ENCODE measurements at places on chromosomes 7 and 10. TPM values are rescaled to one million over a fixed set of nuclear protein-coding genes. Genes with fewer than 3 reads are reported as not detected.
A peak's percentile ranks its signal among the peaks of the same experiment; 100 is the strongest.

GRCh38 chr10:36181426-36182178, 539.5 kb upstream of the FZD8 start:
- no peak for DNase-seq
- no peaks in the 10 kb centered on the region for H3K36me3 ChIP-seq
- peaks cover 5% of the 10 kb centered on the region for H3K4me1 ChIP-seq
- H3K4me3 ChIP-seq, result no peak overlapping the region
- no peak overlapping the region for H3K27ac ChIP-seq

DNA sequence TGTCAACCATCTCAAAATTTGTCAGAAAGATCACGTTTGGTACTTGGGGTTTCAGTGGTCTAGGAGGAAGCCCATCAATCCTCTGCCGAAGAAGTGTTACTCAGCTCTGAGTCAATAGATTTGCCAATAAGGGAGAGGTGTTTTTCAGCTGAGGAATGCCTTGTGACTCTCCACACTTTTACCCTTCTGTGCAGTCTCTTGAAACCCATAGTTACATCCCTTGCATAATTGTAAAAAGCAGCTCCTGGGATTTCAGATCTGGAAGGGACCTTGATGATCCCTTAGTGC, 47.5 kb downstream of the INSYN2A start:
- peaks cover 50% of the 10 kb centered on the region for H3K4me1 ChIP-seq
- H3K27ac ChIP-seq, result peak overlapping the region; percentile 73
- peak; percentile 85 for DNase-seq
- H3K36me3 ChIP-seq, result no peaks in the 10 kb centered on the region
- H3K4me3 ChIP-seq, result peak overlapping the region; percentile 18

Gene GRM3
- total RNA-seq, result not detected

DNA sequence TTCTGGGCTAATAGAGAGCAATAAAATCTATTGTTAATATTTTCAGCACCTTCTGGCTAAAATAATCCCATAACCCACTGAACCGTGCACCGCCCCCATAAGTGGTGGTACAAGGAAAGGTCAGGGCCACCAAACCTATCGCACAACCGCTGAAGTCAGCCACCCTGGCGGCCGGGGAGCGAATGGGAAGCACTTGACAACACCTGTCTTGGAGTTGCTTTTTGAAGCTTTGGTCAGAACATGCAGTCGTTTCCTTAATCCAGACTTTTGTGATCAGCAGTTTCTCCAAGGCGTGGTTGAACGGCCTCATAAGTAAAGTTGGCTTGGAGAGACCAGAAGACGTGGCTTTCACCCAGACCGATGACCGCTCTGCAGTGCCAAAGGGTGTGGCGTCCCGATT, 97.4 kb downstream of the DNAJB6 start:
- H3K4me1 ChIP-seq, result peaks cover 11% of the 10 kb centered on the region
- no peaks in the 10 kb centered on the region for H3K36me3 ChIP-seq
- no peak for DNase-seq
- peaks cover 3% of the 10 kb centered on the region for H3K27me3 ChIP-seq

All from MCF 10A (cell line).